ENCODE measurements at places on chromosomes 3 and 15.
A peak's percentile ranks its signal among the peaks of the same experiment; 100 is the strongest.

DNA sequence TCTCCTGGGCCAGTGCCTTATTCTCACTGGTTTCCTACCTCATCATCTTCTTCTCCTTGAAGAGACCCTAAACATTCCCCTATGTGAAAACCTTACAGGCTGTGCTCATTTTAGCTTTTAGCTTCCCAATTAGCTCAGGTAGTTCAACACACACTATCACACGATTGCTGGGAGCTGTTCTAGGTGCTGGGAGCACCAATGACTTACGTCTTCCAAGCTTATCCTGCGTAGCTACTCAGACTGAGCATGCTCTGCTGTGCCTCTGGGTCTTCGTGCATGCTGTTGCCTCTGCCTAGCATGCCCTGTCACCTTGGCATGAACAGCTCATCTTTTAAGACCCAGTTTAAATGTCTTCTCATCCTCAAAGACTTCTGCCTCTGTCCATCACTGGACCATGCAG lies 55.7 kb upstream of the APEH start:
- DNase-seq = no peak

- no peak for DNase-seq
These were observed 4.1 kb upstream of the AMOTL2 start for GRCh38 chr3:134378384-134378783.

DNA sequence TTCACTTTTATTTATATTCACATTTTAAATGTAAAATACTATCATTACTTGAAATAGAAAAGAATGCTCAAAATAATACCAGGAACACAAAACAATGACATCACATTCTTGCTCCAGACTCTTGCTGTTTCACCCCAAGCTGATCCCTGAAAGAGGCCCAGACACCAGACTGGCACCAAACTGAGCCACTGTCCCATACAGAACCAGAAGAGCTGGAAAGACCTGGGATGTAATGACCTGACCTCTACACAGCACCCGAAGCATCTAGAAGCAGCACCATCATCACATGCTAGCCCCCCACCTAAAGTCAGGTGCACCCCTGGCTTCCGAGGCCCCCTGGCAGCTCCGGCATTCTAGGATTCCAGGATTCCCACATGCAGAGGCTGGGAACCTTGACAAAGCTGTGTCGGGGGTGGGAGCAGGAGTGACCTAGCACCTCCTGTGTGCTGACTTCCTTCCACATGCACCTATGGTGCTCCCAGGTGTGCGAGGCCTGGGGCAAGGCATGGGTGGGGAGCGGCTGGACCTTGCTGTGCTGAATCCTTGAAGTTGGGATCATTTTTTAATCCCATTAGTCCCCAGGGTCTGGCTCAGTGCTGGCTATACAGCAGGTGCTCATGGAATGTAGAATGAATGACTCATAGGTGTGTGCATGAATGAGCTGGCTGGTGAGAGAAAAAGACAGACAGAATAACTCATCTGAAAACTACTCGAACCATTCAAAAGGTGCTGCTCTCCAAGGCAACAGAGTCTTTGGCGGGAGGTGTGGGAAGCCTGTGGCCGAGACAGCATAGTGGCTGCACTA lies 144.7 kb upstream of the IQSEC1 start:
- DNase-seq = no peak

DNA sequence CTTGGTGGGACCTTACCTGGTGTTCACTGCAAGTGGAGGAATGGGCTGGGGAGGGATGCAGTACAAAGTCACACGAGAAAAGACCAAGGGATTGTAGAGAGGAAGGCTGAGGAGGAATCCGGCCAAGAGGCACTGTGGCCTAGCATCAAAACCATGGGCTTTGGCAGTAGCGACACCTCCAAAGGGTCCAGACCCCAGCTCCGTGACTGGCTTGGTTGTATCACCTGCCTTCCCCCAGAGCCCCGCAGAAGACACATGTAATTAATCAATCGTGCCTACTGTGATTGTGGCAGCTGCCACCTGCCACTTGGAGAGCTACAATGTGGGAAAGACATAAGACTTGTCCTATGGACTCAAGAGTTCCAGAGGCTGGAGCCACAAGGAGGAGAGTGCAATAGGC lies 54.7 kb downstream of the ST8SIA2 start:
- DNase-seq = no peak

- no peak for DNase-seq
These were observed 163.2 kb upstream of the COL8A1 start for GRCh38 chr3:99475229-99475628.

DNA sequence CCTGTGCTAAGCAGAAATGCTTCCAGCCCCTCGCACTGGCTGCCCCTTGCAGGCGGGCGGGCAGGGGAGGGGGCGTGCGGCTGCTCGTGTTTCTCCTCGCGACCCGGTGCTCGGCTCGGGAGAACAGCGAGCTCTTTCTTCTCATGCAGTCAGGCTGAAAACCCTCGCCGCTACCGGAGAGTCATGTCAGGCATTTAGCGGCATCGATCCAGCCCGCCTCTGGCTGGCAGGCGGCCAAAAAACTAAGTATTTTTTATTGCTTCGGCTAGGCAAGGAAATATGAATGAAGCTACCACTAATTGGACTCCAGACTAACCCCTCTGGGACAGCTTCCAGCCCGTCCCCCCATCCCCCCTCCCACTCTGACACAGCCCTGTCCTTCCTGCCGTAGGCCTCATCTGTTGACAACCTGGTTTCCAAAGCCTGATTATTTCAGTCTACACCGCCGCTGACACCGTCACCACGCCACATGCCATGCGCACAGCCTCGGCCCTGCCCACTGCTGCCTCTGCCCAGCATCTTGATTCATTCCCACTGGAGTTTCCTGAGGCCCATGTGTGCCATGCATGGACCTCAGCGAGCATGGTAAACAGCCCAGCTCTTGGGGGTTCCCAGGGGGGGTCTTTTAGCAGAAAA lies 35.3 kb downstream of the TLE3 start:
- peak; percentile 96 for DNase-seq

DNA sequence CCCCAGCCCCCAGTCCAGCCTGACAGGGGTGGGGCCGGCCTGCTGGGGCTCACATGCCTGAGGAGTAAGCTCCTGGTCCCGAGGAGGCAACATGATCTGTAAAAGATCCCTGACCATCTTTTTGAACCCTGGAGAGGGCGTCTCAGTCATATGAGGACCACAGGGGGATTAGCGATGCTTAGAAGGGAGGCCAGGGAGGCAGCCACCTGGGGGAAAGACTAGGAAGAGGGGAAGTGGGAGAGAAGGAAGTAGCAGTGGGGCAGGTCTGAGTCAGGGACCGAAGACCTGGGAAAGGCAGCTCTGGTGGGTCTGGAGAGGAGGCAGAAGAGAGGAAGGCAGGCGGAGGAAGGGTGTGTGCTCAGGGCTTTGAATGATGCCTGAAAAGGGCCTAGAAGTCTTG lies 18.9 kb downstream of the PIF1 start:
- DNase-seq = no peak

- DNase-seq = no peak
These were observed 2.5 kb upstream of the RFTN1 start for GRCh38 chr3:16515885-16516420.

GRCh38 chr3:89278302-89279025 lies 171.0 kb downstream of the EPHA3 start:
- DNase-seq = no peak

GRCh38 chr3:71163198-71163918 lies 420.2 kb downstream of the FOXP1 start:
- peak; percentile 28 for DNase-seq

DNA sequence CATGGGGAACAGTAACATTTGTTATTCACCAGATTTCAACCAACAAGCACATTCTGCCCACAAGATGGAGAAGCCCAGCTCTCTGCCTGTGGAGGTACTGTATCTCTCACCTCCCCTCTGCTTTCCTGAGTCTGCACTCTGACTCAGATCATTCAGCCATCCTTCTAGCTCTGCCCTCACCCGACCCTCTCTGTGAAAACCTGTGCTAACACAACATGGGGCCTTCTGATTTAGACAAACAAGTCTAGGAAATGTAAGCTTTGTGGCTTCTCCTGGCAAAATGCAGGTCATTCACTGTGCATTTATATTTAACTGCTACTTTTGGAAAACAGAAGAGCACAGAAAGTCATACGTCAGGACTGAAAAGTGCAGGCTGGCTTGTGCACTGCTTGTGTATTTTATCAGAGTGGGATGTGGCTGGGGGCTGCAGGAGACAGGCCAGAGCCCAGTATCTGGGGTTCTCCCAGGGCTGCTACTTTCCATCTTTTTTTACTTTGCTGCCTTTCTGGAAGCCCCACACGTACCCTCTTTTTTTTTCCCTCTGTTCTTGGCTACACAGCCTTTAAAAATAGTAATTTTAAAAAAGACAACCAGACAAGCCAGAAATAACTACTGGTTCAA lies 50.8 kb downstream of the SUSD5 start:
- DNase-seq = no peak

DNA sequence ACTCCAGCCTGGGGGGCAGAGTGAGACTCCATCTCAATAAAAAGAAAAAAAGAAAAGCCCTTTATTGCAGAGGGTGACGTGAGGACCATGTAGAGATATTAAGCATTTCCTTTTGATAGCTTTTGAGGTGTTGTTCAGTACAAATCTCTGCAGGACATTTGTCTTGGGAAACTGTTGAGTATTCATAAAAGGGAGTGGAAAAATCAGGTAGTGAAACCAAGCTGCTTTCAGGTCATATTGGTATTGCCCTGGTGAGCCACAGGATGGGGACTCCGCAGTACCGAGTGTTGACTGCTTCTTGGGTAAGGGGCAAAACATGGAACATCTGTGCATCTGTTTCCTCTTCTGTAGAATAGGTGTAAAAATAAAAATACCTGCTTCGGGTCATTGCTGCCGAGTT lies 9.9 kb downstream of the ITPR1 start:
- no peak for DNase-seq

- peak; percentile 42 for DNase-seq
These were observed 1.0 kb downstream of the C15orf61 start for GRCh38 chr15:67521783-67522568.

DNA sequence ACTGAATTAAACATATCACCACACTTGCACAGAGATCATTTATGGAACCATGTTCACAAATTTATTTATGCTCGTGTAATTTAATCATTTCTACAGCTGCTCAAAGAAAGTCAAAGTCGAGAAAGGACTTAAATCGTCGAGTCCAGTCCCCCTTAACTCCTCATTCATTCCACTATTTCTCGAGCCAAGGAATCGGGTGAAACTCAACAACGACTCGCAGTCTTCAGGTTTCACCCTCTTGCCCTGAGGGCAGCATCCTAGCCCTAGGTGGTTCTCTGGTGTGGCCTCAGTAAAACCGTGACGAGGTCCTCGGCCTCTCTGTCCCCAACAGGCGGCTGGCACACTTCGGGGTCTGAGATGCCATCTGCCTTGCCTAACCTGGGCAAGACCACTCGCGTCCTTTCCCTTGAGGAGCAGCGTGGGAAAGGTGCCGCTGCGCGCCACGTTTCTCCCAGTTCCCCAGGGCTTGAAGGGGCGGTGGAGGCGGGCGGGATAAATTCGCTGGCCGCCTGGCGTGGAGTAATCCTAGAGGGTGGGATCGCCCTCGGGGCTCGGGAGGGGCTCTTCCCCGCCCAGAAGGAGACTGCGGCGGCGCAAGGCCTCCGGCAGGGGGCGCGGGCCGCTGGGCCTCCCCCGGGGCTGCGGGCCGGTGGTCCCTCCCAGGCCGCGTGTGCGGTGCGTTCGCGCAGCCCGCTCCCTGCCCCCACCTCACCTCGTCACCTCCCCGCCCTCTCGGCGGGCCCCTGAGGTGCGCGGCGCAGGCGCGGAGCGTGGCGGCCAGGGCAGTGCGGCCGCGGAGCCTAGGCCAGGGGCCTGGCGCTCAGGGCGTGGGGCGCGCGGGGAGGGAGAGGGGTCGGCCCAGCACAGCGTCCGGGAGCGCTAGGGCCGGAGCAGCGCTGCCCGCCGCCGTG lies at the start of gene ZNF639:
ZNF639 (plus strand) TSS at position 746 of the 911 bp plus-strand sequence. CDS start 5,263 bp downstream, outside the sequence.
- peak; percentile 72 for DNase-seq

GRCh38 chr15:100726070-100726420 lies 123.7 kb downstream of the ASB7 start:
- DNase-seq = no peak

DNA sequence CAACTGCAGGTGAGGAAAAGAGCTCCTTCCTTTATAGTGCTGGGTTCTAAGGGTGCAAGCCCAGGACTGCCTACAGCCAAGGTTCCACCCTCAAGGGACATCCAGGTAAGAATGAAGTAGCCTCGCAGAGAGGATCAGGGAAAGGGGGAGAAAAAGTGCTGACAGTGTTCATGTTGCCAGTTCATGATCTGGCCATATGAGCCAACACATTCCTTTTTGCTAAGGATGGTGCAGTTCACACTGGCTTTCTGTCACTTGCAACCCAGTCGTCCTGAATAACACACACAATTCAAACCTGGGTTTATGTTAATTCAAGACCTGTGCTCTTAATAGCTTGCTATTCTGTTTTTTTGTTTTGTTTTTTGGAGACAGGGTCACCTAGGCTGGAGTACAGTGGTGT lies 9.0 kb downstream of the CLN6 start:
- no peak for DNase-seq

GRCh38 chr3:34570916-34571705 lies 772.7 kb downstream of the PDCD6IP start:
- no peak for DNase-seq

DNA sequence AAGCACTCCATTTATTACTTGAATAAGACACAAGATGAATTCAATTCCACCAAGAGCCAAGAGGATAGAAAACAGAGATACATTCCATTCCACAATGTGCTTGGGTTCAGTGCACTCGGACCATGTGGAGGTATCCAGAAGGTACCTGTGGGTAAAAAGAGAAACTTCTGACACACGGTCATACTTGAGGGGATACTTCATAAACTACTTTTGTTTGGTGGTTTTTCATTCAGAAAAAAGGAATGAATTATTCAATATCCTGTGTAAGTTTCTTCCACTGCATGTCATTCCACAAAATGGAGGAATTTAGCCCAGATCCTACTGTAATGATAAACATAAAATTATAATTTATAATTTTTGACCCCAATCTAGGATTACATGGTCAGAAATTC lies 5.7 kb downstream of the TM4SF1 start:
- no peak for DNase-seq

DNA sequence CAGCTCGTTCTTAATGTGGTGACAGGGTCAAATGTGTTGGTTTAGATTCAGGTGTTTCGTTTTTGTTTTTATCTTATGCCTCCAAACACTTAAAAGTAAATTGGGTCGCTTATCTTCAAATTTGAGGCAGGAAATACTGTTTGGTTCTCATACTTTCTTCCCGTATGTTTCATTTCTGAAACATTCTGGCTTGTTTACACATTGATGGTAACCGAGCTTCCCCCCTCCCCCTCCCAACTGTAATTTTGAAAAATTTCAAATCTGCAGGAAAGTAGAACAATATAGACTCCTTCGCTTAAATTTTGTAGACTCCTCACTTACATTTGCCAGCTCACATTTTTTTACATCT lies 64.9 kb downstream of the CMTM8 start:
- DNase-seq = no peak

DNA sequence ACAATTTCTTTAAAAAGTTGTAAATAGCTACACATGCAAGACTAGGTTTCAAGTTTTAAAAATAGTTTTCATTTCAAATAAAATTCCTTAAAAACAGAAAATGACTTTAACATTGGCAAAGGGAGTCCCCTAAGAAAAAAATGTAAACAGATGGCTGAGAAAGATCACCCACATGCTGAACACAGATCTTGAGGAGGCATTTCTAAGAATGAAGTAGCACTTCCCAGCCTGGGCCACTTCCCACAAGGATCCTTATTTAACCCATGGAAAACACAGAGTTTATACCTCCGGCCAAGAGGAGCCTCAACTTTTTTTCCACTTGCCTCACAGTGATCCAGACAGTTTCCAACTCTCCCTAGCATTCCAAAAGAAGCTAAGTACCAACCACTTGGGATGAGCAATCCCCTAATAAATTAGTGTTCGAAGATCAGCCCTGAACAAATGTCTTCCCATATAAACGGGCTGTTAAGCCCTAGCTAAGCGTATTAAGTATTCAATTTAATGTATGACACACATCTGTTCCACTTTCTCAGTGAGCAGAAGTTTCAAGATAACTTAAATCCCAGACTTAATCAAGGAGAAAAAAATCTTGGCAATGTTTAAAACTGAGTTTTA lies 61.4 kb downstream of the GADL1 start:
- DNase-seq = no peak
